Fibroblast of skin of left biceps (primary cell): ENCODE measurements at places on chromosomes 16 and 17.

DNA sequence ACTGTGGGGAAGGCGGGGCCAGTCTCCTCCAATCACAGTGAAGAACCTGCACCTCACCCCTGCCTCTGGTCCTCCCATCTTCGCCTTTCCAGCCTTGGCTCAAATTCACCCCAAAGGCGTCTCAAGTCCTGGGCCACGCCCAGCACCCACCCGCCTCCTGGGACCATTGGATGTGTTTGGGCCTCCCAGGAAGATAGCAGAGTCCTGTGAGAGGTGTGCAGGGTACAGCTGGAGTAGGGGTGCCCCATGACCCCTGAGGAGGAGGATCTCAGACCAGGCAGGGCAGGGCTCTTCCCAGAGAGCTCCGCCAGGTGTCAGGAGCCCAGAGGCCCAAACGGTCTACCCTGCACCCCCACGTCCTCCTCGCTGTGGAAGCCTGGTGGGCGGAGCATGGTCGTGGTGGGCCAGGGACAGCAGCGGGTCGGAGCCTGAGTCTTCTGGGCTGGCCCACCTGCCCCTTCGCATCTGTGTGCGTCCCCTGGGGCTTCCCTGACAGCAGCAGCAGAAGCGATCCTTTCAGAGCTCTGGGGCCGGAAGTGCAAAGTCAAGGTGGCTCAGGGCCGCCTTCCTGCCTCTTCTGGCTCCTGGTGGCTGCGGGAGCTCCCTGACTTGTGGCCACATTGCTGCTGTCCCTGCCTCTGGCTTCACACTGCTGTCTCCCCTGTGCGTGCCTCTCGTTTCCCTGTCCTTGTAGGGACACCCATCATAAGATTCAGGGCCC lies 34.9 kb upstream of the ZNF469 start:
- DNase-seq: no peak

- DNase-seq: peak; percentile 24
Observed at GRCh38 chr17:12180644-12181261, 160.1 kb downstream of the MAP2K4 start.

DNA sequence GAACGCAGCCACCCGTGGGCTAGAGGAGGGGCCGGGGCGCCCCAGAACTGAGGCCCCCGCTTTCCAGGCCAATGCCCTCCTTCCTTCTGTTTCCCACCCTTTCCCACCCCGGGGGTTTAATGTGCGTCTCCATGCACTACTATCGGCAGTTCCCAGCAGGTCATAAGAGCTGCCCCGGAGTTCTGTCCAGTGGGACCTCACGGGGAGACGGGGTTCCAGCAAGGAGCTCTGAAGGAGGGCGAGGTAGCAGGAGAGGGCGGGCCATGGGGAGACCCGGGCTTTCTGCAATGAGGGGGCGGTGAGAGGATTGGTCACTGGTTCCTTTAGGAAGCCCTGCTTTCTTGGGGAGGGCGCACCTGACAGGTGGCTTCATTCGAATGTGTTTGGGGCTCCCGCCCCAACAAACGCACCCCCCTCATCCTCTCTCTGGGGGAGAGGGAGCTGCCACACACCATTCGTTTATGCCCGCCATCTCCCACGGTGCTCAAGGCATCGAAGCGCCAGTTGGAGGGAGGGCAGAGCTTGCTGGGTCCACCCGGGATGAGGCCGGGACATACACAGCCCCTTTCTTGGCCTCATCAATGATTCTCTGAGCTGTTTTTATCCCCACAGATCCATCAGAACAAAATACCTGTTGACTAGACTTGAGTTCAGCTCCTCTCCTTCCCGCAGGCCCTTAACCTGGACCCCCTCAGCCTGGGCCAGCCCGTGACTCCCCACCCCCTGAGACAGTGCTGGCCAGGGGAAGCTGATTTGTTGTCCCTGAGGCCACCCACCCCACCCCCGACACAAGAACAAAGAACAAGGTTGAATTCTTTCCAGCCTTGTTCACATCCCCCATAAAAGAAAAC lies 44.1 kb downstream of the SLC7A5 start:
- DNase-seq: no peak

DNA sequence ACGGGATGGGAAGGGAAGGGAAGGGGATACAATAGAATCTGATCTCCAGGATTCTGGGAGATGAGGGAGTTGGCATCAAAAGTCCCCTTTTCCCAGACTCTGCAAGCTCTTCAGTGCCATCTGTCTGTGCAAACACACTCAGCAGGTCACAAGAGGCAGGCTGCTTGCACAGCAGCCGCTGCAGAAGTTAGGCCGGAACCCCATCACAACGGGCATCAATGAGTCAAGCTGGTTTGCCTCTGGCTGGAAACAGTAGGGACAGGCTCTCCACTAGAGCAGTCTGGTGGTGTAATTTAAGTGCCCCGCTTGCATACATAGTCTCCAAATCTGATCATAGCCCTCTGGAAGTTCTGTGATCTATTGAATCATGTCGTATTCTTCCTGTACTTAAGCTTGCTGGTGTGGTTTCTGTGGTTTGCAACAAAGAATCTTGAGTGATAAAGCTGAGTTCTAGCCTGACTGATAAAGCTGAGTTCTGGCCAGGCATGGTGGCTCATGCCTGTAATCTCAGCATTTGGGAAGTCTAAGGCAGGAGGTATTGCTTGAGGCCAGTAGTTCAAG lies 33.7 kb upstream of the KDM8 start:
- peak; percentile 25 for DNase-seq

- no peak for DNase-seq
Observed at GRCh38 chr17:67156269-67157199, 88.5 kb downstream of the HELZ start.

- DNase-seq: peak; percentile 44
Observed at GRCh38 chr17:82351713-82352488, 7.1 kb upstream of the TEX19 start.

GRCh38 chr17:50060951-50061712 lies 5.2 kb downstream of the ITGA3 start:
- no peak for DNase-seq

- peak; percentile 68 for DNase-seq
Observed at GRCh38 chr17:9473711-9474110, 101.9 kb downstream of the STX8 start.

DNA sequence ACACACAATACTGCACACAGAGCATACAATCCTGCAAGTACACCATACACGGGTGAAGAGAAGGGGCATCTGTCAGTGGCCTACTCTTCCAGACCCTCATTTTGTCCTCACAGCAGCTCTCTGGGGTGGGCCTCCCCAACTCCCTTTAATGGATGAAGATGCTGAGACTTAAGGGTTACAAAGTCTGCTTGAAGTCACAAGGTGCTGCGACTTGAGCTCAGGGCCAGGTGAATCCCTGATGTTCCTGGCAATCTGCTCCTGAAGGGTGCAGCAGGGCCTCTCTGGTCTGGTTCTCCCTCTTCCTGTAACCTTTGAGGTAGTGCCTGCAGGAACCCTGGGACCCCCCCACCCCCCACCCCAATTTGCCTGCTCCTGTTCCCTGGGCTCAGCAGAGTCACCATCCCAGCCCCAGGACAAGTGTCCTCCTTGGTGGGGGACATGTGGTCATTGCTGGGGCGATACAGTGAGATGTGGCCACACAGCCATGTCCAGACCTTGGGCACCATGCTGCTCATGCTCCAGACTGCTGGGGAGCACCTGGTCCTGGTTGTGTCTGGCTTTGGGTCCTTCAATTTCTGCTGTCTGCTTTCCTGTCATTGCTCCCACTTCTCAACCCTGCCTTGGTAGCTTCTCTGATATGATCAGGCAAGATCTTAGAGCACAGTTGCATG lies 107.5 kb downstream of the METRNL start:
- DNase-seq: no peak

DNA sequence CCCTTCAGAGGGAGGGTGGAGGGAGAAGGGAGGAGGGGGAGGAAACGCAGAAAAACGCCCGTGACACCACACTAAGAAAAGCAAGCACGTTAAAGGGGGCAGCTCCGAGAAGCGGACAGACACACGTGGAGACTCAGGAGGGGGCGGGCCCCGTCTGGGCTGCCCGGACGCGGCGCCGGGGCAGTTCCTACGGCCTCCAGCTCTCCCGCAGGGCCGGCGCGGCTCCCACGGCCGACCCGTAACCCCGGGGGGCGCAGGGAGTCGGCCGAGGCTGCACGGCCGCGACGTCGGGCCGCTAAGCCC lies 362 bp downstream of the KLHDC4 start:
- DNase-seq: no peak

DNA sequence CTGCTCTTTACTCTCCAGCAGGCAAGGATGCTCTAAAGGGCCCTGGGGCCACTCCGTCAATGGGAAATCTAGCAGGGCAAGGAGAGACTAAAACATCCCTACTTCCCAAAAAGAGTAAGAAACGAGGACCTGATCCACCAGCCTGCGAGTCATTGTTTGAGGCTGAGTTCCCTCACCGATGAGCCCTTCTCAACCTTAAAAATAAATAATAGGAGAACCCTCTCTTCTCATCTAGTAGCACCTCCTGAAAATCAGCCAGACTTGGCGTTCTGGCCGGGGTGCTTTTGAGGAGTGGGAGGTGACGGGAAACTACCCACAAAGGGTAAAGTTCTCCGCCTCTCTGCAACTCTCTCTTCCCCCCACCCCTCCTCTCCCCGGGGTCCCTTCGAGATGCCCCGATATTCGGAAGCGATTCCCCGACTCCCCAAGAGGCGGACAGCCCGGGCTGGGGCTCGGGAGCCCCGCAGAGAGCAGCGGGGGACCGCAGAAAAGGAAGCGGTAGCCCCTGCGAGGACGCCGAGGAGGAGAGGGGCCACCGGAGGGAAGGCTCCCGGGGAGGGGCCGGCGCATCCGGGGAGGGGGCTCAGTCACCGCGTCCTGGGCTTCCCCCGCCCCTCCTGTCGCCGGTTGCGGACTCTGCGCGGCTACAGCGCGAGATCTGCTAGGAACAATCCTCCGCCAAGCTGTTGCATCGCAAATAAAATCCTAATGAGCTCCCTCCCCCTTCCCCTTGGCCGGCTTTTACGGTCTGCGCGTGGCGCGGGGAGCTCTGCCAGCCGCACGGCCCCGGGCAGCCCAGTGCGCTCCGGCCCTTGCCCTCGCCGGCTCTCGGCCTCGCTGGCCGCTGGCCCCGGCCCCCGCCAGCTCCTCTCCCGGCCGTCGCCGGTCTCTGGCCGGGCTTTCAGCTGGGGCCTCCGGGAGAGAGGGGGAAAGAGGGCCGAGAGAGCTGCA lies 1.3 kb downstream of the HOXB9 start:
- no peak for DNase-seq

DNA sequence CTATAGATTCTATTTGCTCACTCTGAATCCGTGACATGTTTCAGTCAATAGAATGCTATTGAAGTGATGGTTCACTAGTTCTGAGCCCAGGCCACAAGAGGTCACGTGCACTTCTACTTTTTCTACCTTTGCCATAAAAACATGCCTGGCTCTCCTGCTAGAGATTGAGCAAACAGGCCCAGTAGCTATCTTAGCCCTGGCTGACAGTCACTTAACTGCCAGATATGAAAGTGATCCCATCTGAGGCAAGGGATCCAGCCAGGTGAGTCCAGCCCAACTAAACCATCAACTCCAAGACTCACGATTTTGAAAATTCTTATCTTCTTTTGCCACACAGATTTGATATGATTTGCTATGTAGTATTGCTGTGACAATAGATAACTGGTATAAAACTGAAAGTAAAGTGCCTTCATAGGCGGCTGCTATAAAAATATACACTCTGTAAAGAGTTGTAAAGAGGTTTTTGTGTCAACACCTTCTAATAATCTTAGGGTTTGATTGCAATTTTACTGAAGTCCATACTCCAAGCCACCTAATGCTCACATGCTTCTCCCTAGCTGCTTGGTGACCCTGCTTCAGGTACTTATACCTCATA lies 937.7 kb upstream of the SOX9 start:
- DNase-seq: no peak

- DNase-seq: no peak
Observed at GRCh38 chr16:23092801-23093117, 56.5 kb downstream of the USP31 start.

DNA sequence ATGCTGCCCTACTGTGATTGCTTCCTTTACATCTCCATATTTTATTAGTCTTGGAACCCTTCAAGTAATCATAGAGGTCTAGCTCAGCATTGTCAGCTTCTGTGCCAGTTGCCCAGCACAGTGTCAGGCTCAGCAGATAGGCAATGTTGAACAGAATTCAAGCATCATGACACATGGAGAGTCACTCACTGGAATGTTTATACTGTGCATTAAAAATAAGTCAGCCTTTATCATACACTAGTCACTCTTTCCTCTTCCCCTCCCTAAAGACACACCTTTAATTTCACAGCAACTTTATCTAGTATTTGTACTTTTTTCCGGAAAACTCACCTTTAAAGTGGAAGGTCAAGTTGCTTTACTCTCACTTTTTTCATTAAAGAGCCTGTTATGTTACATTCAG lies 253.8 kb upstream of the CDH11 start:
- no peak for DNase-seq

DNA sequence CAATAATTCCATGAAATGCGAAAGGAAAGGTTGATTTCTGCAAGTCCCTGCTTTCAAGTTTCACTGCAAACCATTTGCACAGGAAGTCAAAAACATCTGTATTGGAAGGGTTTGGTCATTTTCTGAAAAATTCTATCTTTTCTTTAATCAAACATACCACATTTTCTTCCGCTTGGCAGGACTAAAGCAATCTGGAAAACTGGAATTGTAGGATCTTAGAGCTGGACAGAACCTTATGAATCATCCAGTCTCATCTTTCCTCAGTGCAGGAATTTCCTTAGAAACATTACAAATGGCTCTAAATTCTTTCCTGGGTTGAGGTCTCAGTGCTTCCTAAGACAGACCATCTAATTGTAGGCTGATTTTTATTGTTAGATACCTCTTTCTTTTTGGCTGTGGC lies 111.5 kb upstream of the ELAC2 start:
- no peak for DNase-seq

GRCh38 chr17:82084373-82085030 lies 13.5 kb downstream of the FASN start:
- no peak for DNase-seq
